ENCODE measurements at places on chromosomes 6 and 20.

- DNase-seq = no peak
These were observed 37.4 kb upstream of the RPL7L1 start for GRCh38 chr6:42841844-42842584.

GRCh38 chr20:9149087-9149486 is 80.2 kb downstream of the PLCB4 start:
- no peak for DNase-seq

- DNase-seq = no peak
These were observed 43.7 kb downstream of the TM9SF4 start for GRCh38 chr20:32153156-32153665.

DNA sequence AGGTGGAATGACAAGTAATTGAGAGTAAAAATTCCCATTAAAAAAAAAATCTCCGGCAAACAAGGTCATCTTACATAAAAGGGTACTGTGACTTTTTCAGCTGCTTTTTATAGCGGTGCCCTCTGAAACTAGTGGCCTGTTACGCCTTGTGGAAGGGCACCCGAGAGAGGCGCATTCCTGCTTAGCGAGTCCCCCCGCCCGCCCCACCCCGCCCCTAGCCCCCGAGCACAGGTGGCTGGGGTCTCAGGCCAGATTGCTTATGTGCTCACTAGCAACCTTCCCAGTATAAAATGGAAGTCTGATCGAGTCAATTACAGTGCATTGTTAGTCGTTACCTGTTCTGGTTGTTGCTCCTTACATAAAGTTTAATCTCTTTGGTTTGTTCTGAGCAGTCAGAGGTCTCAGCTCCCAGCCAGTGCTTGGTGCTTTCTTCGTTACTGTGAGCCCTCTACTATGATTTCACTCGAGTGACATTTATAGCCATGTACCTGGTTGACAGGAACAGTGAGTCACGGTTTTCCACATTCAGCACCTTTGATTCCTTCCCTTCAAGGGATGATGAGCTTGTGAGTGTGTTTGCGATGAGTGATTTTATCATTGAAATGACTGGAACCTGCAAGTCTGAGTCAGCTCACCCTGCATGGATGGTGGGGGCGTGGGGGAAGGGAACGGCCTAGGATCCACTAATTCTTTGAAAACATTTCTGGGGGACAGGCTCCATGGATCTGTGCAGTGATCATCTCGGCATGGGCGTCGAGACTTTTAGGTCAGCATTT is 47.6 kb downstream of the ZDHHC14 start:
- no peak for DNase-seq

GRCh38 chr6:144478483-144478882 is 193.3 kb downstream of the UTRN start:
- DNase-seq = no peak

- DNase-seq = no peak
These were observed 72.9 kb downstream of the TSBP1 start for GRCh38 chr6:32298632-32299336.

GRCh38 chr6:136077834-136078576 is 172.1 kb downstream of the MTFR2 start:
- DNase-seq = no peak

DNA sequence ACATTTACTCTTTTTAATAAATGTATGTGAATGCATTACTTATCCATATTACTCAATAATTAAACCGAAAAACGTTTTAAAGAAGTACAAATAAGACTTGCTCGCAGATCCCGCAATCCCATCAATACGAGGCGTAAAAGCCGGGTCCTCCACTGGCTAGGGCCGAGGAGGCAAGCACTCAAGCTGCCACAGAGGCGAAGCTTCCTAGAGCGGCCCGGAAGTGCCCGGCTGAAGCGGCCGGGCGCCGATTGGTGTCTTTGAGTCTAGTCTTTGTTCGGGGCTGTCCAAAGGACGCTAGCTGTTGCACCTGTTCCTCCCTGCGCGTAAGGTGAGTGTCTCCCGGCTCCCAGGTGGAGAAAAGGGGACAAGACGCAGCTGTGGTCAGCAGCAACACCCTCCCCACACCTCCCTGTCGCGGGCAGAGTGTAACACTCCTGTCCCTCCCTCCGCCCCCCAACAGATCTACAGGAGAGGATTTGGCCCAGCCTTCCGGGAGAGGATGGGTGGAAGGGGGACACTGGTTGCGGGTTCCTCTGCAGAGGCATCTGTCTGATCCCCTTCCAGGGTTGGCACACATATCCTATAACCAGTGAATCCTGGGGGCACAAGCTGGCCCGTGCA is at the start of gene ZSCAN16:
Gene ZSCAN16 (plus strand): TSS at position 260 of the 621 bp plus-strand sequence. CDS start 835 bp downstream, outside the sequence.
- peak; percentile 94 for DNase-seq

DNA sequence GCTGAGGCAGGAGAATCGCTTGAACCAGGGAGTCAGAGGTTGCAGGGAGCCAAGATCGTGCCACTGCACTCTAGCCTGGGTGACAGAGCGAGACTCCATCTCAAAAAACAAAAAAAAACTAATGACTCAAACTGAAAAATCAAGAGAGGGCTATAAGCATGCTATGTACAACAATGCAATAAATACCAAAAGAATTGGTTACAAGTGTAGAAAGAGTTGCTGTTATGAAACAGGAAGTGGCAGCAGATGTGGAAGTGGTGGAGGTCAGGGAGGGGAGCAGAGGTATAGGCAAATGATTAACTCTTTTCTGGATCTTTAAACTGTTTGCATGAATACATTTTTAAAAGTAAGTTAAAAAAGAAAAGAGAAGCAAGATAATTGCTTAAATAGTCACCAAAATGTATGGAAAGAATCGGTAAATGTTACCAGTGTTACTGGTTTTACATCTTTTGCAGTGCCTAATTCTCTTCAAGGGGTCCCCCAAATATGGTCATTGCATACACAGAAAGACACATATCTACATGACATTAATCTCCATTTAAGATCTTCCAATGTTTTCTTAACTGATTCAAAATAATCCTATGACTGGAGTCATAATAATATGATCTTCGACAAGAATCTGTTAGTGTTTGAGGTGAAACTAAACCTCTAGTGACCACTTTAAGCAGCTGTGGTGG is 15.0 kb downstream of the CALHM6 start:
- DNase-seq = no peak

- no peak for DNase-seq
These were observed 6.2 kb downstream of the NPBWR2 start for GRCh38 chr20:64100946-64101688.

DNA sequence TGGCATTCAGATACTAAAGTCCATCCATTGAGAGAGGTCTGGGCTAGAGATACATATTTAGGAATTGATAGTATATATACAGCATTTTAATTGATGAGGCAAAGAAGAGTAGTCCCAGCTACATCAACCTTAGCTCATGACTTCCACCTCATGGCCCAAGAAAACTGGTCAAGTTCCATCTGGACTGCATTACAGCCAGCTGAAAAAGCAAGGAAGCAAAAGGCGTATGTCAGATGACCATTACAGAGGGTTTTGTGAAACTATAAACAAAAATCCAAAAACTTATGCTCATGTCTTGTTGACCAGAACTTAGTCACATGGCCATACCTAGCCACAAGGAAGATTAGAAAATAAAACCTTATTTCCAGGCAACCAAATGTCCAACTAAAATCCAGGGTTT is 46.8 kb upstream of the RNF146 start:
- no peak for DNase-seq

- DNase-seq = no peak
These were observed 344.9 kb upstream of the JAG1 start for GRCh38 chr20:11018668-11019170.

- no peak for DNase-seq
These were observed 120.2 kb upstream of the CLDN20 start for GRCh38 chr6:155143578-155144106.

- DNase-seq = no peak
These were observed 18.7 kb downstream of the SRXN1 start for GRCh38 chr20:634148-634925.

DNA sequence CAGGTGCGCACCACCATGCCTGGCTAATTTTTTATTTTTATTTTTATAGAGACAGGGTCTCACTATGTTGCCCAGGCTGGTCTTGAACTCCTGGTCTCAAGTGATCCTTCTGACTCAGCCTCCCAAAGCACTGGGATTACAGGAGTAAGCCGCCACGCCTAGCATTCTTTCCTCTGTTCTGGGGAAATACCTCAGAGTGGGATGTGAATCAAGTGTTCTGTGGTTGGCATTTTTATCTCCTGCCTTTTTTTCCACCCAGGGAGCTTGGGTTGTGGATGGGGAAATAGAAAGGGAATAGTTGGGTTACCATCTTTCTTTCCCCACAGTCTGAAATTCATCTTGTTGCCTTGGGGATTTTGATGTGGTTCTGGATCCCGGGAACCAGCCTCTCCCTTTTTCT is 24.1 kb downstream of the TFAP2C start:
- no peak for DNase-seq

DNA sequence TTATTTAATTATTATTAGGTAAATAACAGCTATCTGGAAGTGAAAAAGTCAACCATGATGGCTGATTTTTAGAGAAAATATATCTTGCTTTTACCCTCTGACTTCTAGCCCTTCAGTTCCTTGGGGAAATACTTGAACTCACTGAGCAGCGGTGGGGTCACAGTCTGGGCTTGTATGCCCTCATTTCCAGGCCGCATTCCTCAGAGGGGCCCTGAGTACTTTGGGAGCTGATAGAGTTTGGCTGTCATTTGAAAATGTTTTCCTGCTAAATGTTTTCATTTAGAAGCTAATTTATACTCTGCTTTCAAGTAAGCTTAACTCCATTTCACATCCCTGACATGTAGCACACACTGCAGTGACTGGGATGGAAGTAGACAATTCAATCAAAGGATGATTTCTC is 1028.5 kb downstream of the KIF16B start:
- DNase-seq = no peak

All from NCI-H774 (cell line).